ENCODE measurements at places on chromosomes 3 and 15.

DNA sequence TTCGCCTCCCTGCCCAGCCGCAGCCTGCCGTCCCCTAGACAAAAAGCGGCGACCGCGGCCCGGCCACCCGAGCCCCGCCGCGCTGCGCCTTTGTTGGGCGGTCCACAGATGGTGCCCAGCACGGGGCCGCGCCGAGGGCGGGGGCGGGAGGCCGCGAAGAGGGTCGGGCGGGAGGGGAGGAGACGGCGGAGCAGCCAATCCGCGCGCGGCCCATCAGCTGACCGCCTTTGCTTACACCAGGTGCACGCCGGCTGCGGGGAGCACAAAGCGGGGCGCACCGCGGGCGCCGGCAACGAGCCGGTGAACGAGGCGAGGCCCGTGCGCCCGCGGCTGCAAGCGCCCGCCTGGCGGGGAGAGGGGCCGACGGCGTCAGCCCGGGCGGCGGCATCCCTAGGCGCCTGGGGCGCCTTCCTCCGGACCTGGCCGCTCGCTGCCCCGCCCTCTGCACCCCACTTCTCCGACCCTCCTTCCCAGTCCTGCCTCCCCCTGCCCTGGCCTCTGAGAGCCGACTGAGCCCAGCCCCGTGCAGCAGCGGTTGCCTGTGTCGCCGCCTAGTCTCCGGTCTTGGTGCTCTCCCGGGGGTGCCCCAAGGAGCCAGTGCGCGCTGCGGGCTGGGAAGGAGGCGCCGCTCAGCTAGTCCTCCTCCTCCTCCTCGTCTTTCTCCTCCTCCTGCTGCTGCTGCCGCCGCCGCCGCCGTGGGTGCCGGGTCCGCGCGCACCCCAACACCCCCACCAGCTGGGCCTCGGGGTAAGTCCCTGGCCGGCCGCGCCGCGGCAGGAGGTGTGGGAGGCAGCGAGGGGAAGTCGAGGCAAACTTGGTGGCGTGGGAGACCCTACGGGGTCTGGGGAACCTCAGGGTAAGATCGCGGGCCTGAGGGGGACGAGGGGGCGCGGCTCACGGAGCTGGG lies at the start of gene LRRN1:
Gene LRRN1 (plus strand): TSS at position 259 of the 907 bp plus-strand sequence. CDS start 45,211 bp downstream, outside the sequence.
- no peak for DNase-seq

GRCh38 chr15:70048578-70049514 lies 48.9 kb downstream of the TLE3 start:
- DNase-seq = no peak

DNA sequence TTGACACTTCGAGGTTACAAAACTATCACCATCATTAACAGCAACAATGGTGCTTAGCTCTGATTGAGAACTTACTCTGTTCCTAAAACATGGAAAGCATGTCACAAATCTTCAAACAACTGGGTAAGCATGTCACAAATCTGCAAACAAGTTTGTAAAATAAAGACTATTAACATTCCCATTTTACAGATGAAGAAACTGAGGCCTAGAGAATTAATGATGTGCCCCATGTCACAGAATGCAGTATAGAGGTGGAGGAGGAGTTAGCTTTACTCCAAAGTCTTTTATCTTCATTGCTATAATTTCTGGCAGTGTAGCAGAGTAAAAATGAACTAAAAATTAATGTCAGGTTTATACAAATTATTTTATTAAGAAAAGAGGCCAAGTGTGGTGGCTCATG lies 73.4 kb downstream of the NR2F2 start:
- DNase-seq = no peak

DNA sequence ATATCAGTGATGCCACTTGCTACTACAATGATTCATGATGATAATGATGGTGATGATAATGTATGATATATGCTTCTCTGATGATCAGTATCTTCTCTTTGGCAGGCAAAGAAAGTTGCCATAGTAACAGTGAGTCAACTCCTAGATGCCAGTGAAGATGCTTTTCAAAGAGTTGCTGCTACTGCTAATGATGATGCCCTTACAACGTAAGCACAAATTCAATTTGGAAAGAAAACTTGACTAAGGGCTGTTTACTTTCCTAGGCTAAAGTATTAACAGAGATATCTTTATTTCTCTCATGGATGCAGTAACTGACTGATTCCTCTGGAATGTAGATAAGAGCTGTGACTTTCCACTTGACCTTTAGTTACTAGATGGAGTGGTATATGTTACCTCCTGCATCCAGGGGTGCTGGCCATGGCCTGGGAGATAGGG lies 27.8 kb downstream of the ADGRG7 start:
- DNase-seq = no peak

DNA sequence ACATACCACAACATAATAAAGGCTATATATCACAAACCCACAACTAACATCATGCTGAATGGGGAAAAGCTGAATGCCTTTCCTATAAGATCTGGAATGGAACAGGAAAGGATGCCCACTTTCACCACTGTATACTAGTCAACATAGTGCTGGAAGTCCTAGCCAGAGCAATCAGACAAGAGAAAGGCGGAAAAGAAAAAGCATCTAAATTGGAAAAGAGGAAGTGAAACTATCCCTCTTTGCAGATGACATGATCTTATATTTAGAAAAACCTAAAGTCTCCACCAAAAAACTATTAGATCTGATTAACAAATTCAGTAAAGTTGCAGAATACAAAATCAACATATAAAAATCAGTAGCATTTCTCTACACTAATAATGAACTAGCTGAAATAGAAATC lies 14.6 kb upstream of the PIK3CA start:
- no peak for DNase-seq

DNA sequence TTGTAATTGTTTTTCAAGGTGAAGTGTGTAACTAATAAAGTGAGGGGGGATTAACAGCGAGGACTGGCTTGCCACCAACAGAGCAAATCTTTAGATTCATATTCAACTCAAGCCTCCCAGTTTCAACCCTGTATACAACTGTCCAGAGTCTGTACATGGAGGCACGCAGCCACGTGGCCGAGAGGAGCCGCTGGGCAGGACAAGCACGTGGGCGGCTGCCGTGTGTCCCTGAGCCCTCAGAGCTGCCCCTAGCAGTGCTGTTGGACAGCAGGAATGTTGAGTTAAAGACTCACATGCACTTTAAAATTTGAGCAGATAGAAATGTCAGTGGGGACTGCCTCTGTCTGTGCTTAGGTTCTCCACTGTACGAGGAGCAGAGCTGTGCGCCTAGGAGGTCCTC lies 29.4 kb downstream of the ASB7 start:
- DNase-seq = no peak

- no peak for DNase-seq
Measured at GRCh38 chr3:52353291-52353855, 37.3 kb downstream of the DNAH1 start.

DNA sequence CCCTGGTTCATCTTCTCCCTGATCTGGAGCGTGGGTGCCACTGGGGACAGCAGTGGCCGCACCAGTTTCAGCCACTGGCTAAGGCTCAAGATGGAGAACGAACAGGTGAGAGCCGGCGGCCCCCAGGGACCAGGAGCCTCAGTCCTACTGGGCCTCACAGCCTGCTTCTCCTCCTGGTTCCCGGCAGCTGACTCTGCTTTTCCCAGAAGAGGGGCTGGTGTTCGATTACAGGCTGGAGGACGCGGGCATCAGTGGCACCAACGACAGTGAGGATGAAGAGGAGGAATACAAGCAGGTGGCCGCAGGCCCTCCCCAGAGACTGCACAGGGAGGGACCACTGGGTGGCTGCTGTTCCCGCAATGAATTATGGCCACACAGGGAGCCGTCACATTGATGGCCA lies 54.4 kb downstream of the DNAH1 start:
- no peak for DNase-seq

- no peak for DNase-seq
Measured at GRCh38 chr3:70518356-70518755, 205.9 kb upstream of the MDFIC2 start.
